ENCODE measurements at places on chromosomes 1 and 21. TPM values are rescaled to one million over a fixed set of nuclear protein-coding genes. Genes with fewer than 3 reads are reported as not detected.

GRCh38 chr1:23804183-23804835 lies 3.8 kb upstream of the GALE start:
- no peak overlapping the region for H3K4me3 ChIP-seq
- H3K4me1 ChIP-seq: peaks cover 26% of the 10 kb centered on the region
- peaks cover 35% of the 10 kb centered on the region for H3K36me3 ChIP-seq
- no peak overlapping the region for H3K27ac ChIP-seq
- no peaks in the 10 kb centered on the region for H3K27me3 ChIP-seq
- DNase-seq: no peak

DNA sequence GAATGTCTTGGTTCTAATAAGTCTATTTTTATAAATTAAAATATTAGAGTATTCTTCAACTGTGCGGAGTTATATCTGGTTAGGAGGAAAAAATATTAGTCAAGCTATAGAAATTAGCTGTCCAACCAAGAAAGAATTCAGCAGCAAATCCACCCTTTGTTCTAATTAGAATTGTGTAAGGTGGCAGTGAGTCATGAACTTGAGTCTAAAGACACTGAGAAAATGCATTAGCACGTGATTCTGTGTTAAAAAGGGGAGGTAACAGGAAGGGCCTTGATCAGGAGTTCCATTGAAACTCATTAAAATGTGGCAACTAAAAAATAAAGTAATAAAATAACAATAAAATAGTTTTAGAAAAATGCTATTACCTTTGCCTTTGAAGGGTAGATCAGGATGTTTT lies 398.2 kb upstream of the RGS18 start:
- no peak overlapping the region for H3K27ac ChIP-seq
- no peak for DNase-seq
- no peaks in the 10 kb centered on the region for H3K27me3 ChIP-seq

GRCh38 chr1:43421976-43422750 lies 31.6 kb downstream of the HYI start:
- no peaks in the 10 kb centered on the region for H3K4me1 ChIP-seq
- DNase-seq: no peak
- H3K36me3 ChIP-seq: peaks cover 97% of the 10 kb centered on the region
- H3K27ac ChIP-seq: no peak overlapping the region

- no peak for DNase-seq
- no peaks in the 10 kb centered on the region for H3K4me1 ChIP-seq
- no peaks in the 10 kb centered on the region for H3K36me3 ChIP-seq
- no peak overlapping the region for H3K4me3 ChIP-seq
- no peaks in the 10 kb centered on the region for H3K27me3 ChIP-seq
These were observed 1152.0 kb upstream of the B3GALT2 start for GRCh38 chr1:194338241-194338948.

- H3K36me3 ChIP-seq: no peaks in the 10 kb centered on the region
- peaks cover 26% of the 10 kb centered on the region for H3K27me3 ChIP-seq
- H3K4me3 ChIP-seq: no peak overlapping the region
- peaks cover 7% of the 10 kb centered on the region for H3K4me1 ChIP-seq
- DNase-seq: no peak
- H3K27ac ChIP-seq: no peak overlapping the region
These were observed 77.7 kb downstream of the RHOU start for GRCh38 chr1:228812961-228813360.

Gene ZYG11A
- total RNA-seq: not detected

Gene MCOLN3
- 0.44 TPM for total RNA-seq

DNA sequence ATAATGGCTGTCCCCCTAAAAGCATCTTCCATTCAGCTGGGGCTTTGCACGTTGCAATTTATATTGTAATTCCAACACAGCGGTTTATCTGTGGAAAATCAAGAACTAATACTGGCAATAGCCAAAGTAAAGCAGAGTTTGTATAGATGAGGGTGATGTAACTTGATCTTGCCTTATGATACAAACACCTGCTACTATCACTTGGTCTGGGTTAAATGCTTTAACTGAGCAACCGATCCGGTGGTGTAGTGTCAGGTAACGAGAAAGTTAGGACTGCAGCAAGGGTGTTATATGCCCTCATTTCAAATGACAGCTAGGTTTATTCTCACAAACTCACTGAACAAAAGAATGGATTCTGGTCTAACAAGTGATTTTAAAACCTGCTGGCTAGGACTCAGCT lies 47.3 kb upstream of the PLPPR4 start:
- H3K27ac ChIP-seq: no peak overlapping the region
- DNase-seq: no peak
- no peaks in the 10 kb centered on the region for H3K27me3 ChIP-seq
- no peak overlapping the region for H3K4me3 ChIP-seq
- H3K4me1 ChIP-seq: no peaks in the 10 kb centered on the region

DNA sequence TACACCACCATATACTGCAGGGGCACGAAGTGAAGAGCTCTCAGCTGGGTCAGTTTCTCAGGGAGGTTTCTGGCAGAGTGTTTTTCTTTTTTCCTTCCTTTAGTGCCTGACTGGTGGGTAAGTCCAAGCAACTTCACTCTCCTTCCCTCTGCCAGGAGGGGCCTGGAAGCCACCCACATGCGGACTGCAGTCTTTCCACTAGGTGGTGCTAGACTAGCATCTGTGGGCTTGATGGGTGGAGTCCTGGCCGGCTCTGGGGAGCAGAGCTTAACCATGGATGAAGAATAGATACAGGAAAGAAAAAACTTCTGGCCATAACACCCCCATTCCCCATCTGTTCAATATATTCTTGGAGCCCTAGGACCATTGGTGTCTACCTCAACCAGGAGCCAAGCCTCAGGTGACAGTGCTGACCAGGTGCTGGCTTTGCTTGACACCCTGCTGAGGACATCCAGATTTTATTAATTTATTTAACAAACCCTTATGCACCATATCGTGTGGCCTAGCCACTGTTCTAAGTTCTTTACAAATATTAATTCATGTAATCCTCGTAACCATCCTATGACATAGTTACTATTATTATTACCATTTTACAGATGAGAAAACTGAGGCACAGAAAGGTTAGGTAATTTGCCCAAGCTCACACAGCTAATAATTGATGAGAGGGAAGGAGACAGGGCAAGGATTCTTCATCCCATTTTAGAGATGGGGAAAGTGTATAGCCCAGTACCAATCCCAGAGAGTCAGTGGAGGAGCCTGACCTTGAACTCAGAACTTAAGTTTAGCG lies 126.7 kb upstream of the CSF3R start:
- DNase-seq: no peak
- H3K36me3 ChIP-seq: no peaks in the 10 kb centered on the region
- no peak overlapping the region for H3K4me3 ChIP-seq
- H3K27ac ChIP-seq: no peak overlapping the region
- peaks cover 75% of the 10 kb centered on the region for H3K27me3 ChIP-seq

- H3K27ac ChIP-seq: no peak overlapping the region
- H3K36me3 ChIP-seq: no peaks in the 10 kb centered on the region
- no peaks in the 10 kb centered on the region for H3K27me3 ChIP-seq
- H3K4me3 ChIP-seq: no peak overlapping the region
- H3K4me1 ChIP-seq: peaks cover 16% of the 10 kb centered on the region
These were observed 118.9 kb downstream of the TOMM20 start for GRCh38 chr1:235009561-235010306.

DNA sequence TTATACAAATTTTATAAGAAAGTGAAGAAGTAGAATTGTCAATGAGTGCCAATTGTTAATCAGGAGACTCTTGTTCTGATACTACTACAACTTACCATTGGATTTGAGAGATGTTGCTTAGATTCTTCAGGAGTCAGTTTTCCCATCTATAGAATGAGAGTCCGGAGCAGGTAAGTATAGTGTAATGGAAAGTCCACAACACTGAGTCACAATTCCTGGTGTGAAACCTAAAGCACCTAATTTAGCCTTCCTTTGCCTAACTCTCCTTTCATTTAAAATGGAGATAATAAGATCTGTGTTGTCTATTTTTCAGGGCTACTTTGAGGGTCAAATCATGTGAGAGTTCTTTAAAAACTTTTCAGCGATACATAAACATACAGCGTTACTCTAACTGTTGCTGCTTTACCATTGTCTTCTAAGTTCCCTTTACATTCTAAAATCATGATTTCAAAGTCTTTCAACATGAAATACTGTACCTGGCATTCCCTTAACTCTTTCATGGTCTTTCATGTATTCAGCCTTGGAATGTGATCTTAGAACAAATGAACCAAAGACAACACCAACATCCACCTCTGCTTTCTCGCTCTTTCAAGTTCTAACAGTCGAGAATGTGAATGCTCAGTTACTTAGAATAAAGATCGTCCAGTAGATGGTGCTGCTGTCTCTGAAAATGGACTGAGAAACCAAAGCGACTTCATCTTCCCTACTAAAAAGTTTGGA lies 90.9 kb downstream of the SLC30A10 start:
- no peak overlapping the region for H3K27ac ChIP-seq
- no peak for DNase-seq
- no peak overlapping the region for H3K4me3 ChIP-seq
- no peaks in the 10 kb centered on the region for H3K36me3 ChIP-seq

GRCh38 chr1:177927021-177927596 lies 42.7 kb downstream of the SEC16B start:
- H3K36me3 ChIP-seq: peaks cover 38% of the 10 kb centered on the region
- no peak for DNase-seq
- no peak overlapping the region for H3K27ac ChIP-seq
- no peaks in the 10 kb centered on the region for H3K27me3 ChIP-seq
- no peaks in the 10 kb centered on the region for H3K4me1 ChIP-seq

GRCh38 chr1:57311006-57311405 lies 112.9 kb downstream of the DAB1 start:
- no peaks in the 10 kb centered on the region for H3K27me3 ChIP-seq
- no peaks in the 10 kb centered on the region for H3K36me3 ChIP-seq
- no peak overlapping the region for H3K4me3 ChIP-seq
- H3K27ac ChIP-seq: no peak overlapping the region
- H3K4me1 ChIP-seq: no peaks in the 10 kb centered on the region

- H3K4me3 ChIP-seq: no peak overlapping the region
- H3K27me3 ChIP-seq: no peaks in the 10 kb centered on the region
- H3K27ac ChIP-seq: peak overlapping the region; percentile 96
- peaks cover 47% of the 10 kb centered on the region for H3K4me1 ChIP-seq
- DNase-seq: no peak
These were observed 7.0 kb upstream of the SPATC1L start for GRCh38 chr21:46191257-46191685.

Gene FAM72D
- total RNA-seq: 0.19 TPM

Gene HTR6
- not detected for total RNA-seq

GRCh38 chr1:48040154-48040553 lies 43.0 kb upstream of the TRABD2B start:
- H3K27me3 ChIP-seq: peaks cover 46% of the 10 kb centered on the region
- H3K4me3 ChIP-seq: no peak overlapping the region
- H3K36me3 ChIP-seq: no peaks in the 10 kb centered on the region
- peak overlapping the region; percentile 27 for H3K27ac ChIP-seq
- no peak for DNase-seq
- H3K4me1 ChIP-seq: peaks cover 29% of the 10 kb centered on the region

GRCh38 chr21:45110873-45111624 lies 36.7 kb downstream of the ADARB1 start:
- no peaks in the 10 kb centered on the region for H3K36me3 ChIP-seq
- peaks cover 88% of the 10 kb centered on the region for H3K4me1 ChIP-seq
- peak overlapping the region; percentile 42 for H3K4me3 ChIP-seq
- H3K27ac ChIP-seq: peak overlapping the region; percentile 78
- no peaks in the 10 kb centered on the region for H3K27me3 ChIP-seq

- H3K36me3 ChIP-seq: no peaks in the 10 kb centered on the region
- H3K4me1 ChIP-seq: peaks cover 17% of the 10 kb centered on the region
- H3K4me3 ChIP-seq: peak overlapping the region; percentile 32
- no peak for DNase-seq
These were observed 34.2 kb downstream of the SYF2 start for GRCh38 chr1:25197982-25198662.

Gene TEKT2
- not detected for total RNA-seq

DNA sequence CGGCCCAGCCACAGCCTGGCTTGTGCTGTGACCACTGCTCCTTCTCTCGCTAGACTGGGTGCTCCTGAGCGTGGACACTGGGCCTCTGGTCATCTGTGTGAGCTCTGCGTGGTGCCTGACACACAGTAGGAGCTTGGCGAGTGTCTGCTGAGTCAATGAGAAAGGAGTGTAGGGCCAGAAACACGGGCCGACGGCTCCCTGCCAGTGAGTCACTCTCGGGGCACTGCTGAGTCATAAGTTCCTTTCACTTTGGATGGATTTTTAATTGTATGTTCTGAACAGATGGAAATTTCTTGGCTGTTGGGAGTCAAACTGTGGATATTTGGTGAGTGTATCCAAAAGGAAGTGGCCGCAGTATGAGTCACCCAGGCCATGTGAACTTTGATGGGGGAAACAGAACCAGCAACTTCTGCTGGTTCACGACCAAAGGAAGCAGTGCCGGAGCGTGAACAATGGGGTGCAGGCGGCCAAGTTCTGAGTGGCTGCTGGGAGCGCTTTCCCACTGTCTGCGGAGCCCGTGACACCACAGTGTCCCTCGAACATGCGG lies 41.0 kb upstream of the COL18A1 start:
- peak; percentile 85 for DNase-seq
- H3K4me1 ChIP-seq: peaks cover 71% of the 10 kb centered on the region
- H3K4me3 ChIP-seq: peak overlapping the region; percentile 40
- no peaks in the 10 kb centered on the region for H3K36me3 ChIP-seq
- peak overlapping the region; percentile 97 for H3K27ac ChIP-seq
- no peaks in the 10 kb centered on the region for H3K27me3 ChIP-seq

GRCh38 chr1:64601207-64601606 lies 131.3 kb downstream of the CACHD1 start:
- H3K27me3 ChIP-seq: no peaks in the 10 kb centered on the region
- H3K4me1 ChIP-seq: peaks cover 16% of the 10 kb centered on the region
- H3K4me3 ChIP-seq: no peak overlapping the region

Gene TPR
- total RNA-seq: 49.8 TPM

GRCh38 chr1:192809307-192810252 lies 741 bp downstream of the RGS2 start:
- H3K4me1 ChIP-seq: peaks cover 46% of the 10 kb centered on the region
- peaks cover 12% of the 10 kb centered on the region for H3K36me3 ChIP-seq
- DNase-seq: peak; percentile 25
- H3K4me3 ChIP-seq: peak overlapping the region; percentile 80
- H3K27me3 ChIP-seq: no peaks in the 10 kb centered on the region

DNA sequence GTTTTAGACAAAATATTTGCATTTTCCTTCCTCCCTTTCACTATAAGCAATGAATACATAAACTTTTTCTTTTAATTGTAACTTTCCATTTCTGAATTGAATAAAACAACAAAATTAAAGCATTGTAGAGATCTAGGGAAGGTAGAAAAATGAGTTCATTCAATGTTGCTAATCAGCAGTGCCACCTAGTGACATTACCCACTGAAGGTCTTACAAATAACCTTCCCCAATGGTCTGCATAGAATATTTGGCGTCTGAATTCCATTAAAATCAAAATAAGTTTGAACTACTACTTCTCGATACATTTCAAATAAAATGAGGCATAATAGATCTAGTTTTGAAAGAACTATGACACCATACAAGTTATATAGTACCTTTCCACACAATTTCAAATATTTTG lies 19.6 kb downstream of the FH start:
- no peaks in the 10 kb centered on the region for H3K4me1 ChIP-seq
- peaks cover 92% of the 10 kb centered on the region for H3K36me3 ChIP-seq
- no peak overlapping the region for H3K27ac ChIP-seq
- H3K4me3 ChIP-seq: no peak overlapping the region

Gene HES2
- total RNA-seq: not detected

Gene FTCD
- 2.2 TPM for total RNA-seq

- peaks cover 63% of the 10 kb centered on the region for H3K27me3 ChIP-seq
- no peak overlapping the region for H3K27ac ChIP-seq
- no peak overlapping the region for H3K4me3 ChIP-seq
- peaks cover 12% of the 10 kb centered on the region for H3K4me1 ChIP-seq
- H3K36me3 ChIP-seq: no peaks in the 10 kb centered on the region
- no peak for DNase-seq
These were observed 78.7 kb downstream of the ACTL8 start for GRCh38 chr1:17833661-17834501.

GRCh38 chr21:41216486-41216885 lies 48.5 kb downstream of the BACE2 start:
- peak overlapping the region; percentile 48 for H3K27ac ChIP-seq
- peaks cover 7% of the 10 kb centered on the region for H3K4me1 ChIP-seq
- H3K27me3 ChIP-seq: no peaks in the 10 kb centered on the region
- no peaks in the 10 kb centered on the region for H3K36me3 ChIP-seq
- DNase-seq: no peak
- H3K4me3 ChIP-seq: no peak overlapping the region

Gene MSH4
- 0.25 TPM for total RNA-seq

Gene P3R3URF
- total RNA-seq: not detected

Measured in left ventricle myocardium inferior (tissue), 1 donor.